HFFc6 (cell line): ENCODE measurements at places on chromosomes 6 and 20. TPM values are rescaled to one million over a fixed set of nuclear protein-coding genes. Genes with fewer than 3 reads are reported as not detected.

- H3K27ac ChIP-seq: no peak overlapping the region
- H3K36me3 ChIP-seq: no peaks in the 10 kb centered on the region
These were observed 4.5 kb upstream of the SSR1 start for GRCh38 chr6:7317538-7317937.

- peaks cover 7% of the 10 kb centered on the region; the same call in 1 of the 2 replicates for H3K36me3 ChIP-seq
- H3K4me3 ChIP-seq: no peak overlapping the region
- no peak for DNase-seq
- no peaks in the 10 kb centered on the region for H3K27me3 ChIP-seq
These were observed 26.9 kb downstream of the CLVS2 start for GRCh38 chr6:123022975-123023374.

GNAS-AS1 gene
- total RNA-seq: 0.71 to 1.3 TPM (median 1.0 TPM) in 3 replicates

GRCh38 chr20:2757969-2758368 lies 42.5 kb downstream of the CPXM1 start:
- H3K27ac ChIP-seq: no peak overlapping the region
- H3K36me3 ChIP-seq: no peaks in the 10 kb centered on the region
- H3K4me1 ChIP-seq: peaks cover 11% of the 10 kb centered on the region; the same call in 1 of the 2 replicates
- peaks cover 54% of the 10 kb centered on the region for H3K27me3 ChIP-seq

PTK6 gene
- total RNA-seq: 0.07 to 0.09 TPM in 2 of 3 replicates, not detected in the other

GRCh38 chr20:63002511-63002910 lies 4.3 kb downstream of the BHLHE23 start:
- no peak for DNase-seq
- H3K36me3 ChIP-seq: no peaks in the 10 kb centered on the region
- H3K4me1 ChIP-seq: no peaks in the 10 kb centered on the region

SLC22A16 gene
- 0.21 TPM in 1 of 3 replicates, not detected in the others for total RNA-seq

DNA sequence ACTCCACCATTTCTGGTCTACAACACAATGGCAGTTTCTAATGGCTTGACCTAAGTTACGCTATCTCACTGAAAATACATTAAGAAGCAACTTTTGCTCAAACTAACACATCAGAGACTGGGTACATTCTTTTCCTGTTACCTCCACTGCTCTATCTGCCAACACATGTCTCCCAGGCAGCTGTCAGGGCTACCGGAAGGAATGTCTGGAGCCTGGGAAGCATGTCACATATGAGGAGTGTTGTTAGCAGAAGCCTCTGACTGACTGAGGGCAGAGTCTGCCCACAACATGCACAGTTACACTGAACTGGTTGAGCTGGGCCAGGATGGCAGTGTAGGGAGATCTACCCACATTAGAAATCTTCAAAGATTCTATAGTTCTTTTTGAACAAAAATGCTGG lies 264.5 kb downstream of the KIF16B start:
- H3K36me3 ChIP-seq: no peaks in the 10 kb centered on the region
- no peak for DNase-seq
- no peak overlapping the region for H3K27ac ChIP-seq
- H3K4me3 ChIP-seq: no peak overlapping the region
- no peaks in the 10 kb centered on the region for H3K27me3 ChIP-seq
- no peaks in the 10 kb centered on the region; the same call in 1 of the 2 replicates for H3K4me1 ChIP-seq

GRCh38 chr20:20680991-20681508 lies 31.4 kb downstream of the RALGAPA2 start:
- no peak for DNase-seq
- H3K36me3 ChIP-seq: no peaks in the 10 kb centered on the region
- H3K27me3 ChIP-seq: peaks cover 2% of the 10 kb centered on the region

DNA sequence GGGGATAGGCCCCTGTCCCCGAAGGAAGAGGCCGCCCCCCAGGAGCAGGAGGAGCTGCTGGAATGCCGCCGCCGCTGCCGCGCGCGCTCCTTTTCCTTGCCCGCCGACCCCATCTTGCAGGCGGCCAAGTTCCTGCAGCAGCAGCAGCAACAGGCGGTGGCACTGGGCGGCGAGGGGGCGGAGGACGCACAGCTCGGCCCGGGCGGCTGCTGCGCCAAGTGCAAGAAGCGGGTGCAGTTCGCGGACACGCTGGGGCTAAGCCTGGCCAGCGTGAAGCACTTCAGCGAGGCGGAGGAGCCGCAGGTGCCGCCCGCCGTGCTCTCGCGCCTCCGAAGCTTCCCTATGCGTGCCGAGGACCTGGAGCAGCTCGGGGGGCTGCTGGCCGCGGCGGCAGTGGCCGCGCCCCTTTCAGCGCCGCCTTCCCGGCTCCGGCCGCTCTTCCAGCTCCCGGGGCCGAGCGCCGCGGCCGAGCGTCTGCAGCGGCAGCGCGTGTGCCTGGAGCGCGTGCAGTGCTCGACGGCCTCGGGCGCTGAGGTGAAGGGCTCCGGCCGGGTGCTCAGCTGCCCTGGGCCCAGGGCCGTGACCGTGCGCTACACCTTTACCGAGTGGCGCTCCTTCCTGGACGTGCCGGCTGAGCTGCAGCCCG lies 630 bp downstream of the PPP1R3G start:
- no peak overlapping the region for H3K27ac ChIP-seq
- no peak for DNase-seq
- peaks cover 2% of the 10 kb centered on the region for H3K27me3 ChIP-seq

DNA sequence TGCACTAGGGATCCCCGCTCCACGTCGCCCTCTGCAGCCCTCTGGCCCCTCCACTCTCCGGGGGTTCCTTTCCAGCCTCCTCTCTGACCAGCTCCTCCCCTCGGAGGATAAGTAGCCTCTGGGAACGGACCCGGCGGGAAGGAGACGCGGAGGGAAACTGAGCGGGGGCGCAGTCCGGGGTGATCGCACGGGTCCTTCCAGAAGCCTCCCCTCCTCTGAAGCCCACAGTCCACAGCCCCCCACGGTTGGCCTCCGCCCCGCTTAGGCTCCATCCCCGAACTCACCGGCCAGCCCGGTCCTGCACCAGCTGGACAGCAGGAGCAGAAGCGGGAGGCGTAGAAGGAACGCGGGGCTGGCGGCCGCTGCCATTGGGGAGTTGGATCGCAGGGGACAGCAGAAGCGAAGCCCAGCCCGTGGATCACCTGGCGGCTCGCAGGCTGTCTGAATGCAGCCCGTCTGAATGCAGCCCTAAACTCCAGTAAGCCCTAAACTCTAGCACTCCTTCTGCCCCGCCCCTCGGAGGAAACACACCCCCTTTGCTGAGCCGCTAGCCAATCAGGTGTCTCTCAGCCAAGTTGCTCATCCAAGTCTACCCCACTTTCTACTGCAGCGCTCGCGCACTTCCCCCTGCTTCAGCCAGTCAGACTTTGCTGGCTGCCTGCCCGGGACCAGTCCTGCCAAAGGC lies at the start of gene RAET1G:
TSS of gene RAET1G (minus strand) at position 480 of the 685 bp plus-strand sequence. CDS start at position 369, 111 bp downstream.
- peak within 1 kb of the TSS; percentile 87 for H3K4me3 ChIP-seq
- DNase-seq: peak; percentile 88
- H3K27me3 ChIP-seq: peaks cover 27% of the 10 kb centered on the region
- H3K27ac ChIP-seq: no peak within 1 kb of the TSS
- no peaks in the 10 kb centered on the region for H3K36me3 ChIP-seq

HUS1B gene
- 0.27 to 0.31 TPM in 2 of 3 replicates, not detected in the other for total RNA-seq

- H3K27me3 ChIP-seq: no peaks in the 10 kb centered on the region
- peaks cover 17% of the 10 kb centered on the region for H3K4me1 ChIP-seq
- H3K27ac ChIP-seq: no peak overlapping the region
- no peak for DNase-seq
These were observed 282.7 kb downstream of the ADGB start for GRCh38 chr6:146881228-146882181.

GRCh38 chr20:16732506-16733152 lies 2.8 kb downstream of the SNRPB2 start:
- peaks cover 40% of the 10 kb centered on the region for H3K36me3 ChIP-seq
- no peak overlapping the region for H3K27ac ChIP-seq
- no peak for DNase-seq
- H3K4me1 ChIP-seq: peaks cover 37% of the 10 kb centered on the region

DNA sequence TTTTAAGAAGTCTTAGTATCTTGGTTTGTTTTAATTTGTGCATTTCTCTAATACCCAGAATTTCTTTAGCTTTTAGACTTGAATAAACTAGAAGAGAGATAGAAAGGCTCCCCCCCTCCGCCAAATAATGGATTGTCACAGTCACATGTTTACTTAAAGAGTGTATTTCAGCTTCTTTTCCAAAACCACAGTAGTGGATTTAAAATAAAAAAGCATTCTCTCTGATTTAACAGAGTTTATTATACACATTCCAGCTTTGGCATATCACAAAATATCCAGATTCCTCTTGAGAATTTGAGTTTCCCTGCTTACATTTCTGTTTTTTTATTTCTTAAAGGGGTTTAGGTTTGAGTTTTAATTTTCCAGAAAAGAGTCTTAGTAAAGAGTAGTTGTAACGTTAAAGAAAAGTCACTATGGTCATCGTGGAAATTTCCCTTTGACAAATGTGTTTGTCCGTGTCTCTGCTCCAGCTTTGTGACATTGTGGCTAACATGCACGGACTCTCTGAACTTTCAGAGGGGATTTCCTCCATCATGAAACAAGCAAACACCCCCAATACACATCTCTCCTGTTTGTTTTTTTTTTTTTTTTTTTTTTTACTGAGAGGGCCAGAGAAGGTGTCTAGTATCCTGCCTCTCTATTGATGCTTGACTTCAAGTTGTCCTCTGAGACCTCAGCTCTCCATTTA lies 113.5 kb upstream of the SUPT3H start:
- H3K4me3 ChIP-seq: no peak overlapping the region
- no peaks in the 10 kb centered on the region for H3K27me3 ChIP-seq

DNA sequence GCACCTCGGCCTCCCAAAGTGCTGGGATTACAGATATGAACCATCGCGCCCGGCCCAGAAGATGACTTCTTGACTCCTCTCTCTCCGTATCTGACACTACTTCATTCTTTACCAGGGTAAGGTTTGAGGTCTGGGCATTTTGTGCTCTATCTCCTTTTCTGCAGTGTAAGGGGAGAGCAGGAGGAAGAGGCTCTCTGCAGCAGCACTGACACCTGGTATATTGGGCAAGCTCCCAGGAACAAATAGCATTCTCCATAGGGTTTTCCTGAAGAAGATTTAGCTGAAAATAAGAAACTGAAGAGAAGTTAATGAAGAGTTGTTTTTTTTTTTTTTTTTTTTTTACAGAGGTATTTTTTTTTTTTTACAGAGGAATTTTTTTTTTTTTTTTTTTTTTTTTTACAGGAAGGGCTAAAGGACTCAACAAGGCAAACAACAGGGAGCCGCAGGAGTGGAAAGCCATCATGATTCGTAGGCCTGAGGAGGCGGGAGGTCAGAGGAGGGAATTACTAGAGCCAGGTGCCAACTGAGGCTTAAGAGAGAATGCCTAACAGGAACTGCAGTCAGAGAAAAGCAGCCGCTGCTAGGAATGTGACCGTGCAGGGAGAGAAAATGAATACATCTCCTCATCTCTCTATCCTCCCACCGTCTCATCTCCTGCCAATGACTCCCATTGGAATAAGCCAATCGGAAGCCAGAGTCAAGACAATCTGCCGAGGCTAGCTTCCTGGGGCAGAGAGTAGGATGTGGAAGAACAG lies 34.7 kb upstream of the ADGRF4 start:
- no peaks in the 10 kb centered on the region for H3K36me3 ChIP-seq
- H3K4me1 ChIP-seq: no peaks in the 10 kb centered on the region
- no peak overlapping the region for H3K4me3 ChIP-seq
- peaks cover 2% of the 10 kb centered on the region for H3K27me3 ChIP-seq

- DNase-seq: no peak
- no peak overlapping the region for H3K4me3 ChIP-seq
- H3K4me1 ChIP-seq: peaks cover 20% of the 10 kb centered on the region
- peaks cover 25% of the 10 kb centered on the region for H3K27me3 ChIP-seq
- H3K36me3 ChIP-seq: peaks cover 13% of the 10 kb centered on the region
- no peak overlapping the region for H3K27ac ChIP-seq
These were observed 31.2 kb upstream of the RIPK1 start for GRCh38 chr6:3036861-3037637.

- H3K4me3 ChIP-seq: peak overlapping the region; percentile 71
- H3K4me1 ChIP-seq: peaks cover 7% of the 10 kb centered on the region
- DNase-seq: no peak
- no peaks in the 10 kb centered on the region for H3K36me3 ChIP-seq
- peaks cover 7% of the 10 kb centered on the region; the same call in 1 of the 2 replicates for H3K27me3 ChIP-seq
These were observed 59.0 kb upstream of the QKI start for GRCh38 chr6:163355426-163355991.

DNA sequence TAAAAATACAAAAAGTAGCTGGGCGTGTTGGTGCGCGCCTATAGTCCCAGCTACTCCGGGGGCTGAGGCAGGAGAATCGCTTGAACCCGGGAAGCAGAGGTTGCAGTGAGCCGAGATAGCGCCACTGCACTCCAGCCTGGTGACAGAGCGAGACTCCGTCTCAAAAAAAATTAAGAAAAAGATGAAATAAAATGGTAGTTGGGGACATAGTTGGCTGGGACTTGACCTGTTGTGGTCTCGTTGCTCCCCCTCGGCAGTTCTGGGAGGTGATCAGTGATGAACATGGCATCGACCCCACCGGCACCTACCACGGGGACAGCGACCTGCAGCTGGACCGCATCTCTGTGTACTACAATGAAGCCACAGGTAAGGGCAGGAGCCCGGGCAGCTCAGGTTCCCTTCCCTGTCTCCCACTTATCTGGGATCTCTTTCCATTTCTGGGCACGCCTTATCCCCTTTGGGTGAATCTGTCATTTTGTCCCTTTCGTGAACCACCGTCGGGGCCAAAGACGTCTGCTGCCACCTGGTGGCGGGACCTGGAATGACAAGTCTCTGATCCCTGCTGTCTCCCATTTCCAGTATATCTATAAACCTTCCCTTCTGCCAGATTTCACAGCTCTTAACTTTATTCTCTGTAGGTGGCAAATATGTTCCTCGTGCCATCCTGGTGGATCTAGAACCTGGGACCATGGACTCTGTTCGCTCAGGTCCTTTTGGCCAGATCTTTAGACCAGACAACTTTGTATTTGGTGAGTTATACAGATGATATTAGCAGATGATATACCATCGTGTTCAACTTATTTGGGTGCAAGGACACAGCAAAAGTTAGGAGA lies 2.3 kb downstream of the TUBB start:
- peak; percentile 71 for DNase-seq
- H3K27ac ChIP-seq: peak overlapping the region; percentile 91
- peaks cover 27% of the 10 kb centered on the region for H3K27me3 ChIP-seq
- peaks cover 57% of the 10 kb centered on the region for H3K36me3 ChIP-seq

- peaks cover 30% of the 10 kb centered on the region for H3K4me1 ChIP-seq
- no peak overlapping the region for H3K4me3 ChIP-seq
- no peak for DNase-seq
- no peaks in the 10 kb centered on the region for H3K36me3 ChIP-seq
- no peak overlapping the region for H3K27ac ChIP-seq
These were observed 33.2 kb upstream of the NCOA3 start for GRCh38 chr20:47468290-47469050.

GRCh38 chr6:150293423-150294173 lies 75.2 kb upstream of the IYD start:
- peak overlapping the region; percentile 60 for H3K27ac ChIP-seq
- DNase-seq: peak; percentile 54
- peaks cover 13% of the 10 kb centered on the region for H3K36me3 ChIP-seq

- DNase-seq: peak; percentile 67
- peaks cover 29% of the 10 kb centered on the region for H3K4me1 ChIP-seq
- peaks cover 8% of the 10 kb centered on the region; the same call in 1 of the 2 replicates for H3K36me3 ChIP-seq
- H3K27me3 ChIP-seq: peaks cover 6% of the 10 kb centered on the region; the same call in 1 of the 2 replicates
These were observed 62.9 kb downstream of the SSR1 start for GRCh38 chr6:7249946-7250643.
